Activated T-helper 2 cell treated with anti-CD3 and anti-CD28 coated beads, Interferon-gamma antibody, Interleukin-2, Interleukin-4, amounts not matched to agents 10 μg/mL and 5 μg/mL and 100 μg/mL, durations not matched to agents 14 hours and 24 hours and 36 hours (primary cell): ENCODE measurements at places on chromosomes 7 and 10. TPM values are rescaled to one million over a fixed set of nuclear protein-coding genes. Genes with fewer than 3 reads are reported as not detected.

The CYP3A4 gene
- not detected in 2 replicates for total RNA-seq

DNA sequence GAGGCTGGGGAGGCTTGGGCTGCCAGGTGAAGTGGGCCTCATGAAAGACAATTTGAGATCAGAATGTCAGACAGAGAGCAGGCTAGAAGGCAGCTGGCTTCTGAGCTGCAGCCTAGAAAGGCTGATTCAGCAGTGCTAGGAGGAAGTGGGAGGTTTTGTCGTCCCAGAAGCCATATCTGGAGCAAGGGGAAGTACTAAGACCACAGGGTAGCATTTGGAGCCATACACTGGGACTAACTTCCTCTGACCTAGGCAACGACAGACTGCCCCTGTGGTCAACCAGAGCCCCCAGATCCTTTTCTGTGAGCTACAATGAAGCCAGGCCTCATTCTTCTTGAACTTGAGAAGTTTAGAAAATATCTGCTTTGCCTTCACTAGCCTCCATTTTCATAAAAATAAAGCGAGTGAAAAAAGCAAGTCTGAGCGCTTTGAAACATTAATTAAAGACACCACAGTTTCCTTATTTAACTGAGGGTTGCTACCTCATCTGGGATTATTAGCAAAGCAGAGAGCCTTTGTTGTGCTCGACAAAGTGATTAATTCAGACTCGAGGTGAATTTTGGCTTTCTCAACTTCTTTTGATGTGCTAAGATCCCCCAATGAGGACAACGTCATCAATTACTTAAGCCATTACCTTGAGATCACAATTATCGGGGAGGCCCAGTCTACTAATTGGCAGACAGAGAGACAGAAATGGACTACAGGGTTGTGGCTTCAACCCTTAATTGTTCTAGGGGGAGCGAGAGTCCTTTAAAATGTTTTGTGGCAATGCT lies 26.6 kb downstream of the TBXAS1 start:
- DNase-seq = no peak

The PDE6C gene
- total RNA-seq = not detected in 2 replicates

The TOMM7 gene
- total RNA-seq = 216 and 221 TPM in 2 replicates

GRCh38 chr7:123752534-123752933 lies 3.7 kb upstream of the WASL start:
- no peak for DNase-seq

GRCh38 chr10:11439523-11440053 lies 171.9 kb downstream of the USP6NL start:
- no peak for DNase-seq

The PGAM2 gene
- total RNA-seq = 0.67 and 0.73 TPM in 2 replicates

GRCh38 chr7:32846630-32847225 lies 44.8 kb downstream of the KBTBD2 start:
- DNase-seq = peak; percentile 77

- DNase-seq = no peak
These were observed 29.8 kb downstream of the LEP start for GRCh38 chr7:128270826-128271272.

The SEC31B gene
- total RNA-seq = 57.4 and 60.6 TPM in 2 replicates

The CACNB2 gene
- total RNA-seq = 1.1 and 1.6 TPM in 2 replicates

GRCh38 chr10:59926086-59926485 lies 19.7 kb upstream of the CCDC6 start:
- no peak for DNase-seq
